Hindlimb muscle (tissue), 1 donor: ENCODE measurements at places on chromosomes 16 and 17.

DNA sequence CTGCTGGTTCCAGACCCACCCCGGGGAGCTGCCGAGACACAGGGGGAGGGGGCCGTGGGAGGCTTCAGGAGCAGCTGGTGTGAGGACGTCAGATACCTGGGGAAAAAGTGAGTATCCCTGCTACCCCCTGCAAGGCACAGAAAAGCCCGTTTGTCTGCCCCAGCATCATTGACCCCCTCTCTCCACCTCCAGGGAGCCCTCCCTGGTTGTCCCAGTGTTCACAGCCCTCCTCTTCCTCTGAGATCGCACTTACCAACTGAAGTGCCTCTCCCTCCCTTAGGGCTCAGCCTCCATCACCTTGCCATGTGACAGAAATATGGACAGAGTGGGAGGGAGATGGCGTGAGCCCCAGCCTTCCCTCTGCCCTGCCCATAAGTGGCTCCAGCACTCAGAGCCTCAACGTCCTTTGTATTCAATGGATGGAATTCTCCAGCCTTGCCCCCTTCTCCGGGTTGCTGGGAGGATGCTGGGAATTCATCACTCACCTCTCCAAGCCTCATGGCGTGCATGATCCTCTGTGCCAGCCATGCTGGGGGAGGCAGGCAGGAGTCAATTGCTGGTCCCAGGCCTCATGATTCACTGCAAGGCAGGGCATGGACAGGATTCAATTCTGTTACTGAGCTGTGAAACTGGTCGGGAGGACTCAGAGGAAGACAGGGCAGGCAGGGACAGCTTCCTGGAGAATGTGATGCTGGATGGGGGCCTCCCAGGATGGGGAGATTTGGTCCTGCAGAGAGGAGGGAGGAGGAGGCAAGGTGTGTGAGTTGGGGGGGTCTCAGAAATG, 14.6 kb downstream of the SPNS3 start:
- no peak for DNase-seq

DNA sequence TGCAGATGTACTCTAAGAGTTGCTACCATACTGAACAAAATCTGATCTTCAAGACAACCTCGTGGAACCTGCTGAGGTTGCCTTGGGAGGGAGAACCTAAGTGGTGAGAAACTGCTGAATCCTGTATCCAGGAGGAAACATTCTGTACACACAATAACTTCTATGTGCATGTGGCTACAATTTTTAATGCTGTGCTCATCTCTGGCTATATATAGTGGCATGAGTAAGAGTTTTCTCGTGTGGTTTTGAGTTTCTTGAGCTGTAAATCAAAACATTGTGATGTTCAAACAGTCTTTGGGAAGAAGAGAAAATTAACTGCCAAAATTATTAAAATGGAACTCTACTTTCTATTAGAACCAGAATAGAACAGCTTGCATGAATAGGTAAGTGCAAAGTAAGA, 206.8 kb downstream of the CA10 start:
- DNase-seq: no peak

- no peak for DNase-seq
Measured at GRCh38 chr16:66152181-66152580, 214.3 kb upstream of the CDH5 start.

DNA sequence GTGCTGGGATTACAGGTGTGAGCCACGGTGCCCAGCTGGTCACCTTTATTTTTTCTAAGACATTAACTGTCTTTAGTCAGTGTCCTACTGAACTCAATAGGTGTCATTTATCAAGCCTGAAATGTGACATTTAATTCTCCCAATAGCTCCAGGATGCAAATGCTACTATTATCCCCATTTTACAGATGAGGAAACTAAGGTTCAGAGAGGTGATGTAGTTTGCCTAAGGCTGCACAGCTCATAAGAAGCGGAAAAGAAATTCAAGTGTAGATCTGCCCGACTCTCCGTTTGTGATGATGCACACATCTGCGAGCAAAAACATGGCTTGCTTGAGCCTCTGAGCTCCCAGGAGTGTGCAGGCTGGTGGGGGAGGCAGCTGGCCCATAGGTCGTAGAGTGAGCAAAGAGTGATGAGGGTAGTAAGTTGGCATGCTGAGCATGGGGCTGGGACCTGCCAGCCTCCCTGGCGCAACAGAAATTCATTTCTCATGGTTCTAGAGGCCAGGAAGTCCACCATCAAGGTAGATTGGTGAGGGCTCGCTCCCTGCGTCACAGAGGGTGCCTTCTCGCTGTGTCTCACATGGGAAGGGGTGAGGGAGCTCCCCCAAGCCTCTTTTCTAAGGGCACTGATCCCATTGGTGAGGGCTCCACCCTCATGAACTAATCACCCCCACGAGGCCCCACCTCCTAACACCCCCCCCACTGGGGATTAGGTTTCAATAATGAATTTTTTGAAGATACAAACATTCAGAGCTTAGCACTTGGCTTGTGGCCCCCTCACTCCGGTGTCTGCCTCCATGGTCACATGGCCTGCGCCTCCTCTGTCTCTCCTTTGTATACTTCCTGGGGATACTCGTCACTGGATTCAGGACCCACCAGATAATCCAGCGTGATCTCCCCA, 141.5 kb upstream of the PLCG2 start:
- no peak for DNase-seq

- no peak for DNase-seq
Measured at GRCh38 chr16:56941092-56941491, 9.2 kb downstream of the HERPUD1 start.

DNA sequence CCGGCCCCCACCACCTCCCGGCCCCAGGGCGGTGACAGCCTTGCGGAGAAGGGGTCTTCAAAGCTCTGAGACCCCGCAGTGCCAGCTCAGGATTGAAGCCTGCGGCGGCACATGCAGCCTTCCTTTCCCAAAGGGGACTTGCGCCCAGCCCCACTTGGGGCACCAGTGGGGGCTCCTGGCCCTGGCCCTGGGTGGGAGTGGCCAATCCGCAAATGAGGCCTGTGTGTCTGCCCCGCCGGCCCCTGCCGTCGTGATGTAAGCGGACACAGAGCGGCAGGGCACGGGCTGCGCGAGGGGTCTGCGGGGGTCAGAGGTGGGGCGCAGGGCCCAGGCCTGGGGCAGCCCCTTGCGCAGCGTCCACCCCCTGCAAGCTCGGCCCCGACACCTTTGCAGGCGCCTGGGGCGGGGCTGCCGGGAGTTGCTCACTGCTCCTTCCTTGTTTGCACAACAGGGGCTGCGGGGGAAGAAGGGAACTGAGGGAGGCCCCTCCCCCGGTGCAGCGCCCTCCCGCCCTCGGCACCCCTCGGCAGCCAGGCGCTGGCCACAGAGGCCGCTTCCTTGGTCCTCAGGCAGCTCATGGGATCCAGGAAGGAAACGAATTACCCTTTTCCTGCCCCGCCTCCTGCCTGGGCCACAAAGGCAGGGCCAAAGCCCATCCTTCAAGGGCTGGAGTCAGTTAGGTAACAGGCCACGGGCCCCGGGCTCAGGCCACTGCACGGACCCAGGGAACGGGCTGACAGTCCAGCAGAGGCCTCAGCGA, 2.9 kb downstream of the SLC16A3 start:
- no peak for DNase-seq

GRCh38 chr16:50238868-50239301, 27.5 kb upstream of the ADCY7 start:
- DNase-seq: no peak

DNA sequence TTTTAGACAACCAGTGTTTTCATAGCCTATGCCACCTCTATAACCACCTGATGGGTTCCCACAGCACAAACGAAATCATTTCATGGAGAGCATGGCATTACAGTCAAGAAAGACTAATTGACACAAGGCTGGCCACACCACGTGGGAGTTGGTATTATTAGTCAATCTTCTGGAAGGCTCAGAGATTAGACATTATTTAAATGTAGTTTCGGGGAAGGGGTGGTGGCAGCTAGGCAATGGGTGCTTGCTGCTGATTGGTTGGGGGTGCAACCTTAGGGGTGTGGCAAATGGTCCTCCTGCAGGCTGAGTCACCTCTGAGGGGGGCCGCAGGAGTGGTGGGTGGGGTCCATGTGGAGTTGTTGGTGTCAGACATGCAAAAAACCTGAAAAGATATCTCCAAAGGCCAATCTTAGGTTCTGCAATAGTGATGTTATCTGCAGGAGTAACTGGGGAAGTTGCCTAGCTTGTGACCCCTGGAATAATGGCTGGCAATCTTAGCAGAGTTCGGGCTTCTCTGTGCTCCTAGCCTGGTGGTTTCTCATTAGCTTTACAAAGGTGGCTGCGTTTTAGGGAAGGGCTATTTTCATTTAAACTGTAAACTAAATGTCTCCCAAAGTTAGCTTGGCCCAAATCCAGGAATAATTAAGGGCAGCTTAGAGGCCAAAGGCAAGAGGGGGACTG, 4.6 kb downstream of the TEN1 start:
- no peak for DNase-seq

- no peak for DNase-seq
Measured at GRCh38 chr17:81901167-81902022, 643 bp upstream of the NPB start.

- DNase-seq: no peak
Measured at GRCh38 chr17:19678581-19679453, 30.3 kb downstream of the ALDH3A2 start.

- DNase-seq: no peak
Measured at GRCh38 chr17:35895636-35896587, 15.8 kb upstream of the CCL5 start.

DNA sequence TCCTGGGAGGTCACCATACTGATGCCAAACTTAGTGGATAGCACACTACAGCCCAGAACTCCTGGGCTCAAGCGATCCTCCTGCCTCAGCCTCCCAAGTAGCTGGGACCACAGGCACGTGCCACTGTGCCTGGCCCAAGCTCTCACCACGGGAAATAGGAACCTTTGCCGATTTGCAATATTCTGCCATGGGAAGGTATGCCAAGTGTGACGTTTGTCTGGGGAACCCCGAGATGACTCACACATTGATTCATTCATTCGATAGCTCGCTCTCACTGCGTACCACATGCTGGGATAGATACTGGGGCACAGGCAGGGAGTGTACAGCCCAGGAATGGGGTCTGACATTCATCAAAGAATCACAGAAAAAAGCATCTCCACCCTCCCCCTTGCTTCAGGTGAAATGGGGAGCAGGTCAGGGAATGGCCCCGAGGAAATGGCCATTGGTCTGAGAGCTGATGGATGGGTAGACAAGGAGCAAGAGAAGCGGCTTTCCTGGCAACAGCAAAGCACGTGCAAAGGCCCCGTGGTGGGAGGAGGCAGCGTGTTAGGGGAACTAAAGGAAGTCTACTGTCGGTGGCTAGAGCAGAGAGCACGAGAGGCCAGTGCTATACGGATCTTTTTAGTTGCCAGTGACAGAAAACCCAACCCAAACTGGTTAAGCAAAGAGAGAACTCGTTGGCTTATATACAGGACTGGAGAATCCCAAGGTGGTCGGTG, 44.1 kb downstream of the DNAH17 start:
- no peak for DNase-seq

GRCh38 chr17:11240041-11240840, 772 bp upstream of the SHISA6 start:
- peak; percentile 56 for DNase-seq

GRCh38 chr16:5027575-5028235, 6.0 kb downstream of the NAGPA start:
- DNase-seq: no peak

DNA sequence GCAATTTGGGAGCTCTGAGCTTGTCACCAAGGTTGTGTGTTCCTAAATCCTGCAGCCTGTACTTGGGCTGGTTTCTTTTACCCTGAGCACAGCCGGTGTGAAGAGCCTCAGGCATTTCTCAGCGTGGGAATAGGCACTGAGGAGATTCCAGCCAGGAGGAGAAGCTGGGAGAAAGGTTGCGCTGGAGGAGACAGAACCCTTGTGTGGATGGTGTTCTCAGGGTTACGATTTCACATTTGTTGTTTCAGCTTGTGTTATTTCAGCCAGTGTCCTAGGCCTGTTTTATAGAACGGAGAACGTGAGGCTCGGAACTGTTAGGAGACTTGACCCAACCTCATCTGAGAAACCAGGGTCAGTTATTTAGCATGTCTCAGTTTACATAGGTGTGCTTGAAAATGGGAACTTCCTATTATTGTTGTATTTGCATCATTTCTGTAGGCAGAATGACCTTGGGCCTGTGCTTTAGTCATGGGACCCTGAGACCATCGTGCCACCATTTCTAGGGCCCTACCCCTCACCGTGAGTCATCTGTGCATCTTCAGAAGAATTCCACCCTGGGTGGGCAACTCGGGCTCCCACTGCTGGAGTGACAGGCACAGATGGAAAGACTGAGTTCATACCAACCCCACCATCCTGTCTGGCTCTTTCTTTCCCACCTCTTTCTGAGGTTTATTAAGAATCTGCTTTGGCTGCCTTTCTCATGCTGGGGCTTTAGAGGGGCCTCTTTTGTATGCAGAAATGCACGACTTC, 134.9 kb downstream of the MSI2 start:
- DNase-seq: no peak

GRCh38 chr17:76997981-76998531, 129.9 kb downstream of the MGAT5B start:
- no peak for DNase-seq

DNA sequence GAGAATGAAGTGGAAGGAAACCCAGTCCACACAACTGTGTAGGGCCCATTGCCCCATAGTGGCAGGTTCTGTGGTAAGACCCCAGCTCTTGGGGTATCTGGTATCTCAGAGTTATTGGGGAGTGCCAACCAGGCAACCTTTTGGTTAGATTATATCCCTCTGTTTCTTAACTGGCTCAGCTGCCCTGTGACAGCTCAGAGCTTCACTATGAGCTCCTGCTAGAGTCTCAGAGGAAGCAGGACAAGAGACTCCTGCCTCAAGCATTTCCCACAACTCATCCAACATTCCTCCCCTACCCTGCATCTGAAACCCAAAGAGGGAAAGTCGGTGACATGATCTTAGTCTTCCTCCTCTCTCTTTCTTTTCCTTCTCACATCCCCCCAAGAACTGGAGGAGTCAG, 292.3 kb downstream of the SHISA9 start:
- DNase-seq: no peak

DNA sequence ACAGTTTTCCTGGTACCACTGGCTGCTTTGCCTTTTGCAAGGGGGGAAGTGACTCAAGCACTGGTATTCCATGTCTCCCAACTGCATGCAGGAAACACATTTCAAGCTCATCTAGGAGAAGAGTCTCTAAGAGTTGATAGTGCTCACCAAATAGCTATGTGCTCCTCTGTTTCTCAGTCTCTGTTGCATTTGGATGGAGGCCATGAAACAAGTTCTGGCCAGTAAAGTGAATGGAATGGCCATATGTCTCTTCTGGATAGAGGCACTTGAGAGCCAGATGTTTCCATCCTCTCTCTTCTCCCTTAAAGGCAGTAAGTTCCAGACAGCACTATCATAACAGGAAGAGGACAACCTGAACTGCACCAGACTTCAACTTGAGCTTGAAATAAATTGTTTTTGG, 60.6 kb downstream of the C16orf82 start:
- DNase-seq: no peak

- DNase-seq: no peak
Measured at GRCh38 chr16:1659031-1659430, 19.0 kb upstream of the JPT2 start.

- DNase-seq: no peak
Measured at GRCh38 chr16:86073103-86073625, 174.2 kb downstream of the IRF8 start.
